ENCODE measurements at places on chromosomes 5 and 9. TPM values are rescaled to one million over a fixed set of nuclear protein-coding genes. Genes with fewer than 3 reads are reported as not detected.

MBLAC2 gene
- total RNA-seq: 10.5 TPM

GRCh38 chr5:34597034-34598027, 58.8 kb upstream of the RAI14 start:
- H3K4me1 ChIP-seq: peaks cover 16% of the 10 kb centered on the region
- no peaks in the 10 kb centered on the region for H3K36me3 ChIP-seq
- H3K27me3 ChIP-seq: no peaks in the 10 kb centered on the region
- no peak for DNase-seq
- peak overlapping the region; percentile 4 for H3K27ac ChIP-seq
- no peak overlapping the region for H3K4me3 ChIP-seq

DNA sequence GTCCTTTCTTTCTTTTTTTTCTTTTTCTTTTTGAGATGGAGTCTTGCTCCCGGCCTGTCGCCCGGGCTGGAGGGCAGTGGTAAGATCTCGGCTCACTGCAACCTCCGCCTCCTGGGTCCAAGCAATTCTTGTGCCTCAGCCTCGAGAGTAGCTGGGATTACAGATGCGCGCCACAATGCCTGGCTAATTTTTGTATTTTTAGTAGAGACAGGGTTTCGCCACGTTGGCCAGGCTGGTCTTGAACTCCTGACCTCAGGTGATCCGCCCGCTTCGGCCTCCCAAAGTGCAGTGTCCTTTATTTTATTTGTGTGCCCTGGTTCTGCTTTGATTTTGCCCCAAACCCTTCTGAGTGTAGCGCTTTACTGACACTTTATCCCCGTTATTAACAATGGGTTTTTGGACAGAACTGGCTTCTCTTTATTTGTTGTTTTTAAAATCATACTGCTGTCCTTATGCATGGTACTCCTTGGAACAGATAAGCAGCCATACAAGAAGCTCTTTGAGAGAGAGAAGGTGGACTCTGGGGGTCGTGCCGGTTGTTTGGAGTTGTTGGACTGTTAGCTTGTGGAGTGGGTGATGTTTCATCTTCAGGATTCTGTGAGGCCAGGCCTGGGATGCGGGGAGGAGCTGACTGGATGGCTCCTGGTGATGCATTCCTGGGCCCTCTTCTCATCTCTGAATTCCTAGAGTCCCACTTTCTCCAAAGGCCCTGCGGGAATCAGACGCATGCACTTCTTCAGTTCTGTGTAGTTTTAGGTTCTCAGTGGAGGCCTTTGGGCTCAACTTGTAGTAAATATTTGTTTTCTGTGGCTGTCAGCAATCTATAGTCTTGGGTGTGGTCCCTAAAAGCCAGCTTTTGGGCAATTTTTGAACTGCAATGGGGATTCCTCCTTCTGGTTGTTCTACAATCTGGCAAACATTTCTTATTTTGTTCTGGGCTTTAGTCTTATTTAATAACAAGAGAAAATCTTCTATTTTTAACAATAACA, 47.8 kb downstream of the PTTG1 start:
- H3K36me3 ChIP-seq: no peaks in the 10 kb centered on the region
- peaks cover 15% of the 10 kb centered on the region for H3K4me1 ChIP-seq
- no peak for DNase-seq
- no peak overlapping the region for H3K27ac ChIP-seq
- H3K27me3 ChIP-seq: no peaks in the 10 kb centered on the region

BAAT gene
- not detected for total RNA-seq

GRCh38 chr9:133932181-133932580, 59.9 kb downstream of the VAV2 start:
- no peaks in the 10 kb centered on the region for H3K27me3 ChIP-seq
- H3K4me1 ChIP-seq: no peaks in the 10 kb centered on the region
- H3K27ac ChIP-seq: no peak overlapping the region
- H3K36me3 ChIP-seq: no peaks in the 10 kb centered on the region
- no peak for DNase-seq
- H3K4me3 ChIP-seq: no peak overlapping the region

All from esophagus squamous epithelium (tissue), 5 donors.